ENCODE measurements at places on chromosomes 3 and 15.

- no peak for DNase-seq
These were observed 753 bp upstream of the MYO5A start for GRCh38 chr15:52529341-52529924.

- DNase-seq, result peak; percentile 73
These were observed 44.0 kb downstream of the EIF4E3 start for GRCh38 chr3:71681224-71681668.

- no peak for DNase-seq
These were observed 36.1 kb downstream of the TRAK1 start for GRCh38 chr3:42127226-42127625.

GRCh38 chr3:188431553-188431952 lies 277.6 kb downstream of the LPP start:
- DNase-seq, result peak; percentile 95

DNA sequence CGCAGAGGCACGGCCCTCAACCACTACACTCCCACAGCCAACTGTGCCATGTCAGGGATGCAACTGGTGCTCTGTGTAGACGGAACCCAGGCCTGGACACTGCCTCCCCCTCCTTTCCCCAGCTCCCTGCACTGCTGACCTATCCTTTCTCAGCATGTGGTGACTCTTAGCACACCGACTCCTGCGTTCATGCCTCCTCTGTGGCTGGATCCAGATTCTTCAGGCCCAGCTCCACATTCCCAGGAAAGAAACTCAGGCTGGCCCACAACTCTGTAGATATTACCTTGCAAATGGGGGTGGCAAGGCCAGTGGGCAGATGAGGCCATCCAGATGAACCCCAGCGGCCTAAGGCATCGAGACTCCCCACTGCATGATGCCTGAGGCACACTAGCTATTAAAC lies 272.7 kb downstream of the OCA2 start:
- no peak for DNase-seq

GRCh38 chr3:127777921-127778656 lies 44.2 kb downstream of the MGLL start:
- DNase-seq, result no peak

- no peak for DNase-seq
These were observed 7.1 kb downstream of the DHX36 start for GRCh38 chr3:154316974-154317767.

GRCh38 chr3:123919353-123919752 lies 35.2 kb upstream of the MYLK start:
- no peak for DNase-seq

- peak; percentile 69 for DNase-seq
These were observed at the start of gene SH3GL3 for GRCh38 chr15:83446904-83447709. TSS of gene SH3GL3 (plus strand) at chr15:83447341. CDS start at chr15:83447534, 193 bp downstream.

DNA sequence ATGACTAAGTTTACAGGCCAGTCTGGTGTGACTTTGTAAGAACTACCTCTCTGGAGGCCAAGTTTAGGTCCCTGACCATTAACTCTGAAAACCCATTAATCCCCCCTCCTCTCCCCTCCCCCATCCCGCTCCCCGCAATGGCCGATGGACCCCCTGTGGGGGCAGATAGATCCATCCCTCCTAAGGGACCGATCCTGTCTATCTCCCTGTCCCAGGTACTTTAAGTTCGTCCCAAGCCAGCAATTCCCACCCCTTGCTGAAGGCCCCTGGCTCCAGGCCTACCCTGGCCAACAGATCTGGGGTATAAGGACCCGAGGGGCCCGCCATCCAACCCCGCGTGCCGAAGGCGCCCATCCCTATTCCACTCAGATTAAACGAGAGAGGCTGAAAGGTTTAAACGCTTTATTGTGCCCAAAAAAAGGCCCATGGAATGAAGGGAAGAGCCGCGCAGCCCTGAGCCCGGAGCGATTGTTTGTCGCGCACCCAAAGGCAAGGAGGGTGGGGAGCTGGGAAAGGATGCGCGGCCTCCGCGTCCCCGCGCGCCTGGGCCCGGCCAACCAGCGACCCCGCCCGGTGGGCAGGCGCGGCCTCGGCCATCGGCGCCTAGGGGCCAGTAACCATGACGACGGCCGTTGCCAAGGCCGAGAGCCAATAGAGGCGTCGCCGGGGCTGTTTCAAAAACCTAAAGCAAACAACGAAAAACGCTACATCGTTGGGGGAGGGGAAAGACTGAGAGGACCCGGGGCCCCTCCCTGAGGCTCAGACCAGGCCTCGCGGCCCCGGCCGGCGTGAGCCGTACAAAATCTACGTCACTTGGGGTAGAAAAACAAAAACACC lies 35.9 kb downstream of the HMCES start:
- DNase-seq, result peak; percentile 50

Data from bronchial epithelial cell (primary cell).